ENCODE measurements at places on chromosomes 12 and 14.

DNA sequence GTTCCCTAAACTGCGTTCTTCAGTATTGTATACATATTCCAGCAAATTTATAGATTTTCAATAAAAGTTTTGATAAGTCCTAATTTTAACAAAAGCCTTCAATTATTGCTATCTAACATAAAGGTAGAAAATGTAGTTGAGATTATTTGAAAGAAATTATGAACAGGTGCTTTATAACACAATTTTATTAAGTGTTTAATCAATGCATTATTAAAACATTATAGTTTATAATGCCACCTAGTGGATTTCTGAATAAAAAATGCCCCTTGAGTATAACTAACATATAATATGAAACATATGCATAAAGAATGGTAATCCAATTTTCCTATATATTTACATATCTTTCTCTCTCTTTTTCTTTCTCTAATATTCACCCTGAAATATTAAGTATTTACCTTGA is 515.3 kb downstream of the SLC6A15 start:
- no peak for DNase-seq

DNA sequence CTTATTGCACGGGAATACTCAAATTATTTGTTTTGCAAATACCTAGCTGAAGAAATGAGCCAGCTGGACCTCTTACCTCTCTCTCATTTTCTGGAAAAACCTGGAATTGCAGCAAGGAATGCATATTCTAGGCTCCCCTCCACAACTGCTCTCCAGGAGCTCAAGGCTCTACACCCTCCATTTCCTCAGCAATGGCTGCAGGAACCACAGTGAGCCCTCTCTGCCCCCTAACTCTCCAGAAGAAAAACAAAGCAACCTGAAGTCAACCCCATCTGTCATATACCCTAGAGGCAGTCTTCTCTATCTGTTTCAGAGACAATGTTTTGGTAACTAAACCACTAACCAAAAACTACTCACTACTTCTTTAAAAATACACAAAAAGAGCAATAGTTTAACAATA is 221.6 kb downstream of the SLC25A21 start:
- DNase-seq: no peak

GRCh38 chr14:64118892-64119291 is 175.3 kb downstream of the ESR2 start:
- DNase-seq: no peak

DNA sequence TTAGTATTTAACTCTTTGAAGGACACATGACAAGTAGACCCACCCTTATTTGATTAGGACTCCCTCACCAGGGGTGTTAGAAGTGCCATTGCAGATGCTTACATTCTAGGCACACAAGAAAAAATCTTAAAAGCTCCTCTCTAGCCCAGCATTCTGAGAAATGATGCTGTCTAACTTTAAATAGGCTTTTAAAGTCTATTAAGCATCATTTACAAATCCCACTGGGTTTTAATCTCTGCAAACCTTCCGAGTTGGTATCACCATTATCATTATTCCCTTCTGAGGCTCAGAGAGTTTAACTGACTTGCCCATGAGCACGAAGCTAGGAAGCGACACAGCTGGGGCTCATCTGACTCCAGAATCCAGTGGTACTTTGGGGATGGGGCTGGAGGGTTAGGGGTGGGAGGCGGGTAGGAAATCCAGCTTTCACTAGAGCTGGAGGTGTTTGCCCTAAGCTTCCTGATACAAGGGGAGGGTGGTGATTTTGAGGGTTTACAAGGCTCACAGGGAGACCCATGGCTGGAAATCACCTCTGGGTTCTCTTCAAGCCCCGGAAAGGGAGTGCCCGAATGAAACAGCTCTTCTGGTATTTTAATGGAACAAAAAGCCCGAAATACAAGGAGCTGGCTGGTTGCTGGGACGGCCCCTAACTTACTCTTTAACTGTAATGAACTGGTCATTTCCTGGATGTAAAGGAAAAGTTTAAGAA is 109.2 kb upstream of the FUT8 start:
- DNase-seq: no peak

DNA sequence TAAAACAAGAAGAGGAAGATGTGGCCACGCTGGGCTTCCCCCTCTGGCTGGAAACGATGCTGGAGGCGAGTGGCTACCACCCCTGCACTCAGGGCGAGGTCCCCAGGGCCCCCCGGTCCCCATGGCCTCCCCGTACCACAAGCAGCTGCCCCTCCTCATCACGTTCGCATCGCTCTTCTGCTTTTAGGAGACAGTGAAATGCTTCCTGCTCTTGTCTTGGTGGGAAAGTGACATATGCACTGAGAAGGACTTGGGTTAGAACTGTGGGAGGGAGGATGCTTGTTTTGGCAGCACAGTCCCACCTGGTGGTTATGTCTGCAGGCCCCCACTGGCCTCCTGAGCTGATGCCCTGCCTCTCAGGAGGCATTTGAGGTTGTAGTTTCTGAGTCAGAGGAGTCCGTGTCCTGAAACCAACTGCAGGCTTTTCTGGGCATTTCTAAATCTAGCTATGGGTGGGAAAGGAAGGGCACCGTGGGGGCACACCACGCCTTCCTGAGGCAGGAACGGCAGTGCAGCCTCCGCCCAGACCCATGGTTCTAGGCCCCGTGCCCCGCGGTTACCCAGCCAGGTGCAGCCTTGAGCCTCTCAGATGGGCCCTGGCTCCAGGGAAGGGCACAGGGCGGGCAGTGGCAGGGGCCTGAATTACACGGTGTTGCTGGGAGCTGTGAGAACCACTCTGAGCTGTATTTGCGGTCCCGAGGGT is 139.3 kb downstream of the ADGRD1 start:
- DNase-seq: no peak

DNA sequence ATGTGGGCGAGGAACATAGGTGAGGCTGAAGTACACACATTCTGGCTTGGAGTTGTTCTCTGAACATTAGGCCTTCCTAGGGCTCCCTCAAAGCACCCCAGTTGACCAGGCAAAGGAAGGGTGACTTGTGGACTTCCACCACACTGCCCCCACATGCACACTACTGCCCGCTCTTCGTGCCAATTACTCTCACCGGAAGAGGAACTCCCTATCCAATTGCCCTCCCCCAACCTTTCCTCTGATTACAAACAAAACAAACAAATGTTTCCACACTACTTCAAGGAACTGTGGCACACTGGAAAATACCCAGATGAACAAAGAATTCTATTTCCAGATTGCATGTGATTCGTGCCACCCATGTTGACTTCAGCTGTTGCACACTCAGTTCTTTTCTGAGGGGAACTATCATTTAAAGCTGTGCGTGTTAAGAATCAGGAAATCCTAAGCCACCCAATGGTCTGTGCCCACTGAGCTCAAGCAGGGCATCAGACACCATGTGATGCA is 139.3 kb downstream of the SSPN start:
- no peak for DNase-seq

GRCh38 chr12:13049816-13050215 is 5.6 kb downstream of the FAM234B start:
- DNase-seq: no peak

DNA sequence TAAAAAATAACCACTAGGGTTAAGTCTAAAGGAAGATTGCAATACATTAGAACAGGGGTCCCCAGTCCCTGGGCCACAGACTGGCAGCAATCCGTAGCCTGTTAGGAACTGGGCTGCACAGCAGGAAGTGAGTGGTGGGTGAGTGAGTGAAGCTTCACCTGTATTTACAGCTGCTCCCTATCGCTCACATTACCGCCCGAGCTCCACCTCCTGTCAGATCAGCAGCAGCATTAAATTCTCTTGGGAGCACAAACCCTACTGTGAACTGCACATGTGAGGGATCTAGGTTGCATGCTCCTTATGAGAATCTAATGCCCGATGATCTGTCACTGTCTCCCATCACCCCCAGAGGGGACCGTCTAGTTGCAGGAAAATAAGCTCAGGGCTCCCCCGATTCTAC is 15.5 kb downstream of the ADGRD1 start:
- no peak for DNase-seq

DNA sequence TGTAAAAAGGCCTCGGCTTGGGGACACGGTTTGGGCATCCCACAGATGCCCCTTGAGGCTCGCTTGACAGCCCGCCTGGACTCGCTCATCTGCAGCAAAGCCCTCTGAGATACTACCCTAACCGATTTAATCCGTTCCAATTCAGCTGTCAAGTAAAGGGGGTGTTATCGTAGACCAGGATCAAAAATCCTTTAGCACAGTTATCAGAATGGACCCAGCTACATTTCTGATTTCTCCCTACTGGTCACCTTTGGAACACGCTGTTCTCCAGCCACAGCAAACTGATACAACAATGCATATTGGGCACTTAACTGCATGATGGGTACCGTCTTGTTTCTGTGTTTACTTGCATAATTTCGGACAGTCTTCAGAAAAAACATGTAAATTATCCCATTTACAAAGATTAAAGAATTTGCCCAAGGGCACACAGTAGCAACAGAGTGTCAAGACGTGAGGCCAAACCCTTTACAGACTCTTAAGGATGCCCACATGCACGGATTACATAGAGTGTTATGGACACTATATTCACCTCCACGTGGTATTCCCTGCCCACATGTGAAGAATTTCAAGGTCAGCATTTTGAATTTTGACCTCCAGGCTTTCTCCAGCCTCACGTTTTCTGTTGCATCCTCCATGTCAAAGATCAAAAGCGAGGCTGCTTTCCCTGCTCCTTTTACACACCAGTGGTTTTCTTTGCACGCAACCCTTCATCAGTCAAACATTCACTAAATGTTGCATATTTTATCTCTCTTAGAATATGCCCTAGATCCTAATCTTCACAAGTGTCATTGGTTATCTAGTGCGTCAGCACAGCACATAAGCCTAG is 3.2 kb upstream of the DUSP6 start:
- no peak for DNase-seq

- no peak for DNase-seq
These were observed 311.7 kb downstream of the TMEM121 start for GRCh38 chr14:105838107-105838506.

GRCh38 chr12:111322336-111323250 is 46.3 kb downstream of the PHETA1 start:
- DNase-seq: no peak

GRCh38 chr14:31405599-31406232 is 14.6 kb downstream of the HEATR5A start:
- no peak for DNase-seq

DNA sequence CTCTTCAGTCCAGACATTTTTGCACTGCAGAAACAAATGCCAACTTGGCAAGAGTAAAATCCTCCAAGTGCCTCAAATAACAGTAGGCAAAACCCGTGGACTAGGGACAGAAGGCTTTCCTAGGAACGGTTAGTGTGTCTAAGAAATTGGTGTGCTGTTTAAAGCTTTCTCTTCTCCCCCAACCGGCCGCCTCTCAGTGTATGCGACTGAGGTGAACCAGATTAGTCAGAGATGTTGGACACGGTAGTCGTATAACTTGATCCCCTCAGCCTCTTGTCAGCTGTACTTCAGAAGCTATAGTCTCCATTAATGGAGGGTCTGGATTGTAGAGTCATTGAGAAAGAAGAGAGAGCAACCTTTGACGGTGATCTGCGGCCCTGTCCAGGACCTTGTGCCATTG is 21.7 kb downstream of the PPFIBP1 start:
- no peak for DNase-seq

GRCh38 chr14:56324856-56325699 is 206.9 kb downstream of the PELI2 start:
- DNase-seq: no peak

GRCh38 chr12:765840-766239 is 13.5 kb downstream of the WNK1 start:
- no peak for DNase-seq

- no peak for DNase-seq
These were observed 2.6 kb downstream of the TSPAN8 start for GRCh38 chr12:71155225-71155624.

- DNase-seq: no peak
These were observed 13.7 kb downstream of the ATG2B start for GRCh38 chr14:96349286-96350075.

GRCh38 chr12:82931349-82932116 is 244.8 kb downstream of the TMTC2 start:
- no peak for DNase-seq

- DNase-seq: no peak
These were observed 32.8 kb upstream of the PRIMA1 start for GRCh38 chr14:93821051-93821450.

DNA sequence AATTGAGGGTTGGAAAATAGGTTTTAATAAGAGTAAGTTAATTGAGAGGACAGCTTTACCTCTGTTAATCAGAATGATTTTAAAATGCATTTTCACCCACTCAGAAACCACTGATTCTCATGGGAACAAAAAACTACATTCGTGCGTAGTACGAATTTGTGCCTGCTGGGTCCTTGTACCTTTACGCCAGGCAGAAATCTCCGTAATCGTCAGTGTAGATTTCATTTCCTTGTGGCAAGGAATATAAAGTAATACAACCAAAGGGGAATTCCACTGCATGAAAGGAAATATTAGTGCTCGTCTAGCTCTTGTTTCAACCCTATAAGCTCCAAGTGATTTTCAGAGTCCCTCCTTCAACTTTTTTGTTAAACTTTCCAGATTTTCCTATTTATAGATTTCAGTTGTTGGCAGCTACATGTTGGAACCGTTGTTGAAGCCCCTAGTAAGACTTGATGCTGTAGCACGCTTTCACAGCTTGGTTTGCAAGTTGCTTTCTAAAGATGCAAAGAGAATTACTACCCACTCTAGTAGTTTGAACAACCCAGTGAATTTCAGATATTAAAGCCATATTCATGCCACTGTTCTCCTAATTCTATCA is 90.6 kb downstream of the ETV6 start:
- DNase-seq: no peak
